ENCODE measurements at places on chromosomes 5 and 9.

DNA sequence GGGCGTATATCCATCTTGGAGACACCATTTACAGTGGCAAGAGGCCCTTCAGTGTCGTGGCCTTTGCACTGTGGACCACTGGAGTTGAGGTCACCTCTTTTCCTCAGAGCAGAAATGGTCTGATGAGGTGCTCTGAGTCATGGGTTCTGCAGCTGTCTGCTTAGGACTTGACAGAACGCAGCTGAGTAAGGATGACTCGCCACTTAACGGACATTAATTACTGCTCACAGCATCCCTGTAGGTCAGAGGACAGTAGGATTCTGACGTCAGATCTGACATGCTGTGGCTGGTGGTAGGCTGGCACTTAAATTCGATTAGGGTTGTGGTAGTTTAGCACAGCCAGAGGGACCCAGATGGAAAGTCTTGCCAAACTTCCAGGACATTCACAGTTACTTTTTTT, 479.4 kb downstream of the DMAC1 start:
- no peak for ATAC-seq

- ATAC-seq: no peak
These were observed 471.8 kb downstream of the KIF4B start for GRCh38 chr5:155485386-155485785.

GRCh38 chr5:57684299-57684702, 201.7 kb upstream of the ACTBL2 start:
- no peak for ATAC-seq

GRCh38 chr9:3873818-3874217, 348.0 kb upstream of the RFX3 start:
- no peak for ATAC-seq

- ATAC-seq: no peak
These were observed 265.3 kb downstream of the TRIM32 start for GRCh38 chr9:116952436-116952810.

GRCh38 chr5:33439905-33440481, 772 bp upstream of the TARS1 start:
- no peak for ATAC-seq

Data from stimulated activated memory B cell treated with anti-CD40 and anti-IgM and Interleukin-4, amounts not matched to agents 10 μg/mL and 1 μg/mL and 100 μg/mL, for 72 hours (primary cell).